GM04504 (cell line): ENCODE measurements at places on chromosomes 16 and 17.
A peak's percentile ranks its signal among the peaks of the same experiment; 100 is the strongest.

GRCh38 chr16:87310610-87311009 is 6.6 kb downstream of the C16orf95 start:
- no peak for DNase-seq

- DNase-seq = no peak
Observed at GRCh38 chr17:45432405-45433158, at the start of gene ARHGAP27. Gene ARHGAP27, minus strand, starts transcription at chr17:45432870. Its CDS starts 2,591 bp downstream, at chr17:45430279.

GRCh38 chr16:56389554-56389953 is 35.8 kb downstream of the AMFR start:
- peak; percentile 94 for DNase-seq

DNA sequence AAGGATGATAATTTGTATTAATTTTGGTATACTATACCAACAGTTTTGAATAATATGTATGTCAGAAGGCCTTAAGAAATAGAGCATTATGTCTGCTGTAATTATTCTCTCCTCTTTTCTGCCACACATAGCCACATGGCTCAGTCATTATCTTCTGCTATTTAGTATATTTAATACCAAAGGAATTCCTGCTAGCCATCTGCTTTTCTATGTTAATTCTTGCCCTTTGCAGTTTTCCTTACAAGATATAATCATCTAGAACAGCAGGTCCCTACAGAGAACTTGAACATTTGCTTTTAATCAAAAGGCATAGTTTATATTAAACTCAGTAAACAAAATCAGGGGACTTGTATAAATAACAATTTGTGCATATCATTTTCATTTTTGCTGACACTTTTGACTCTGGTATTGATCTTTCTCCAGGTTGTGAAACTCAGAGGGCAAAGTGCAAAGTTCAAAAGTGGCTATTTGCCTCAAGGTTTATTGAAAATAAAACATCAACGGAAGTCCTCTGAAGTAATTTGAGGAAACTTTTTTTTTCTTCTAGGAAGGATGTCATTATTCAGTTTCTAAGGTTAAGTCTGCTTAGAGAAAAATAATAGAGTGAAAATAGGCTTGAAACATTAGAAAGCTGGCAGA is 702.0 kb downstream of the KCNJ2 start:
- DNase-seq = no peak

DNA sequence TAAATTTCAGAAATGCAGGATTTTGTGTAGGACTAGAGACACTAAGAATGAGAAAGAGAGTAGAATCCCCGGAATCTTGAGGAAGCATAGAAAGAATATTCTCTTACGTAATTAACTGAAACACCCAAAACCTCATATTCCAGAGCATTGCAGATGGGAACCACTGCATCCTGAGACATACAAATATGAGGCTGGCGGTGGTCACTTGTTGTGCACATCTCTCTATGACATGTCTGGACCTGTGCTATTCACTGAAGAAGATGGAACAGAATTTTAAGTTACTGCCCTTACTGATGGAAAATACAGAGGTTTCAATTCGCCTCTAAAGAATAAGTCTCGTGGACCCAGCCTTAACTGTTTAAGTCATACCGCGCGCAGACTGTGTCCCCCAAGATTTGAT is 806 bp downstream of the RAD51C start:
- no peak for DNase-seq

- no peak for DNase-seq
Observed at GRCh38 chr17:6027342-6028024, 42.7 kb upstream of the WSCD1 start.

- DNase-seq = no peak
Observed at GRCh38 chr16:83117810-83118209, 491.0 kb downstream of the CDH13 start.

- DNase-seq = no peak
Observed at GRCh38 chr17:27269201-27269600, 24.7 kb upstream of the WSB1 start.

DNA sequence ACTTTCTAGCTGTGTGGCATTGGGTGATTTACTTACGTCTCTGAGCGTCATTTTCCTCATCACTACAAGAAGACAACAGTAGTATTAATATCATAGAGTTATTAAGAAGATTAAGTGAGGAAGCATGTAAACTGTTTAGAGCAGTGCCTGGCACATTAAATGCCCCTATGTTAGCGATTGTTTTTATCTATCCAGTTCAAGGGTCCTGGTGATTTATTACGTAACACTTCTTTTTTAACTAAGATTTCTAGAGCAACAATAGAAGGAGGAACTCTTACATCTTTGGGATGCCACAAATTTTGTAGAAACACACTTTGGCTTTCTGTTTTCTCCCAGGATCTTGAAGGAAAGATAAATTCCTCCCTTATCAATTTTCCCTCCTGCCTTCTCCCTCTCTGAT is 3.3 kb upstream of the GAS7 start:
- DNase-seq = no peak

GRCh38 chr17:142876-143784 is 5.8 kb downstream of the SCGB1C2 start:
- no peak for DNase-seq

GRCh38 chr17:2484876-2485275 is 26.8 kb downstream of the METTL16 start:
- no peak for DNase-seq

DNA sequence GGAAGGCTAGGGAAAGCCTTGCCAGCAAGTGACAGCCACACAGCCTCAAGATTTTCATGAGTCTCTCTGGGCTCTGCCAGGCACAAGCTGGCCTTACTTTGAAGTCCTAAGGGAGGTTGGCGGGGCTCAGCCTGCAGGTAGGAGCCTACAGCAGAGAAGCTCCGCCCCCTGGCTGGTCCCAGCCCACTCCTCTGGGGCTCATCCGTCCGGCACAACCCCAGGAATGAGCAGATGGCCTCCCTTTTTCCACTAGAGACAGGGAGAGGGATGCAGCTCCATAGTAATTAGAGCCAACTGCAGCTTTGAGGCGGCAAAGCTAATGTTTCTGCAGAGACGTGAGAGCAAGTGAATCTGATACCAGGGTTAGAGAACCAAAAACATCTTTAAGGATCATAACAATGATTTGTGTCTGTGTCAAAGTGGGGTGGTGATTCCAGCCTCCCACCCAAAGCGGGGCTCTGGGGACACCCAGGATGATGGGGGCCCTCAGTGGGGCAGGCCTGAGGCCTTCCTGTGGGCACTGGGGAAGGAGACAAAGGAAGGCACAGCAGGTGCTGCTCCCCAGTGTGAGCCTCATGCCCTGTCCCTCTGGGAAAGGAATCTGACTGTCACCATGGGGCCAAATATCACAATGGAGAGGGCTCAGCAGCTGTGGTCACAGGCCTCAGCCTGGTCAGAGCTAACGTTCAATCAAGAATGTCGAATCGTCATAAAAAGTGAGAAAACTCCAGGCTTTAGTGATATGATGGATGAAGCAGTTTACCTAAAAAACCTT is 61.5 kb downstream of the RBFOX3 start:
- no peak for DNase-seq

GRCh38 chr17:34892461-34893249 is 68.6 kb downstream of the CCT6B start:
- no peak for DNase-seq

DNA sequence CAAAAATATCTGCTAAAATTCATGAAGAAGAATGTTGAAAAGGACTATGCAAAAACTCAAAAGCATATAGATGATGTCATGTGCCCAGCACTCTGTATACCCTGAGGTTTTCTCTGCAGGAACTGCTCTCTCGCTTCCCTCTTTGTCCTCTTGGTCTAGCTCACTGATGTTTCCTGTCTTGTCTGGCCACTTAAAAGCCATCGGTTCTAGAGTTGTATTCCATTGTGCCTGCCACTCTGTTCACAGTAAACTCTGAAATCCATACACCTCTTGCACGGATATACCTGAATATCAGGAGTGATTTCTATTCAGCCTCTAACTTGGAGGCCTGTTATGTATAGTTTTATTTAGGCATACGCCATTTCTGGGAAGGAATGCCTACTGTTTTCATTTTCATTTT is 101.0 kb upstream of the CNTNAP4 start:
- no peak for DNase-seq

- no peak for DNase-seq
Observed at GRCh38 chr17:80937462-80938381, 53.9 kb upstream of the CHMP6 start.

DNA sequence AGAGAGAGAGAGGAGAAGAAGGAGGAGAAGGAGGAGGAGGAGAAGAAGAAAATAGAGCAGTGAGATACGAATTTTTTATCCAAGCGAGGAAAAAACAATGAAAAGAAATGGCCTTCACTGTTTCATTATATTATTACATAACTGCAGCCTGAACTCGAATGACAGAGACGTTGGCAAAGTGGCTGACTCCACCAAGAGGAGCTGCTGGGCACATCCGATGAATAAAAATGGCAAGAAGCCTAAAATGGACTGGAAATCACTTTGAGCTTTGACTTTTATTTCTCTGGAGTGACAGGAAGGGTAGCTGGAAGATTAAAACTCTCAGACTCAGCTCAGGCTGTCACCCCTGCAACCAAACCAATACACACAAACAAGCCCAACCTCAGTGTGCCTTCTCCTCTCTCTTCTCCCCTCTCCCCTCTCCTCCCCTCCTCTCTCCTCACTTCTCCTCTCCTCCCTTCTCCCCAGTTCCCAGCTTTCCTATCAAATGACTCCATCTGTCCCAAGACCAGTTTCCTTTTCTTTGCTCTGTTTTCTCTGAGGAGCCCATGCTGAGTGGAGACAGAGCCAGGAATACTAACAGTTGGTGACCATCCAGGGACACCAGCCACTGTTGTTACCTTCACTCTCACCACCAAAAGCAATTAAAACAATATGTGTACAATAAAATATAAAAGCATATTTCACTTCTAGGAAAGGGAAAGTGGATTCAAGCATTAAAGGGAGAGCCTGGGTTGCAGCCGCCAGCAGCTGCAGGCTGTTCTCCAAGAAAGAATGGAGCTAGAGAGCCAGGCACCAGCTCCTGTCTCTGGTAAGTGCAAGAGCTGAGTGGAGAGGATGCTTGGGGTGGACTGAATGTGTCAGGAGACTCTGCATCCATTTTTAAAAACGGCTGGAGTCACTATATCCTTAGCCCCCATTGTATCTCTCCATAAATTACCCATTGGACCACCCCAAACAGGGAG is 51.2 kb downstream of the SOX9 start:
- no peak for DNase-seq

- DNase-seq = no peak
Observed at GRCh38 chr17:16272111-16272840, 55.3 kb downstream of the PIGL start.

GRCh38 chr16:87828907-87829621 is 40.2 kb downstream of the SLC7A5 start:
- no peak for DNase-seq

DNA sequence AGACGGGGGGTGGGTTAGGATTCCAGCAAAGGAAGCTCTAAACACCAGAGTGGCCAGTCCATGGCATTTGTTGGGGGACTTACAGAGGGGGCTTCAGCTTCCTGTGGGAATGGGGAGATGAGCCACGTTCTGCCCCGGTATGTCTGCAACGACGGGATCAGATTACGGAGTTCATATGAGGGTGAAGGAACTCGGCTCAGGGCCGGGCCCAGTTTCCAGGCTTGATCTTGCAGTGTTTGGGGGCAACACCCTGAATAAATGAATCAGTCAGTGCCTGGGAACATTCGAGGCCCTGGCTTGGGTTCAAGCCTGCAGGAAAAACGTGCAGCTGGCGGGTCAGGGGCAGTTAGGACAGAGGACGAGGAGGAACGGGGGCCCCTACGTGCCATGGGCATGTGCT is 54.0 kb downstream of the JPH3 start:
- DNase-seq = no peak

GRCh38 chr17:67503739-67504138 is 126.7 kb downstream of the PITPNC1 start:
- DNase-seq = no peak

DNA sequence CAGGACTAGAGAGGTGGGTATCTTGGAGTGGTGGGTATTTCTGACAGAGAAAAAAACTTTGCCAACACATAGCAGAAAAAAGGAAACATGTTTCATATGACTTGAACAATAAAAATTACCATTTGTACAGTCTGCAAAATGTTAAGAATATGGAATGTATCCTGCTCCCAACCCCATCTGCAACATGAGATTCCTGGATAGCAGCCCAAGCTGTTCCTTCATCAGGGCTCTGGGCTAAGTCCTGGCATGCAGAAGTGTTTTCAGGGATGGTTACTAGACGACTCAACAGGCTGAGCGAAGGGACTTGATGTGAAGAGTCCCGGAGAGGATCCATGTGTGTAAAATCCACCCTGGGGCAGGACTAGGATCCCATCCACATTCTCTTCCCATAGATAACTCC is 121.0 kb upstream of the IRX3 start:
- peak; percentile 42 for DNase-seq

DNA sequence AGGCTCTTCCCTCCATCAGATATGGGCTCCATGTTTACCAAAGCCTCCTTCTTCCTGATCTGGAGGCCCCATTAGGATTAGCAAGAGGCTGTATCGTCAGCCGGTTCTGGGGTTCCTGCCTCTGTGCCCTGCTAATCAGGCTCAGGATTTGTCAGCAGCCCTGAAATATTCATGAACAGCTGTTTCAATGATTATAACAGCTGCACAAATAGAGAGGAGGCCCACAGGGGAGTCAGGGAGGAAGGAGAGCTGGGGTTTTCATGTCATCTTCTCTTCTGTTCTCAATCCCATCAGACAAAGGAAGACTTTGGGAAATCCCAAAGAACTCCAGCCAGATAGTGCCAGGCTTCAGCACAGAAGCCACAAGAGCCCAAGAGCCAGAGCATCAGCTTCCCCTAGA is 72.3 kb upstream of the MMP2 start:
- DNase-seq = no peak

DNA sequence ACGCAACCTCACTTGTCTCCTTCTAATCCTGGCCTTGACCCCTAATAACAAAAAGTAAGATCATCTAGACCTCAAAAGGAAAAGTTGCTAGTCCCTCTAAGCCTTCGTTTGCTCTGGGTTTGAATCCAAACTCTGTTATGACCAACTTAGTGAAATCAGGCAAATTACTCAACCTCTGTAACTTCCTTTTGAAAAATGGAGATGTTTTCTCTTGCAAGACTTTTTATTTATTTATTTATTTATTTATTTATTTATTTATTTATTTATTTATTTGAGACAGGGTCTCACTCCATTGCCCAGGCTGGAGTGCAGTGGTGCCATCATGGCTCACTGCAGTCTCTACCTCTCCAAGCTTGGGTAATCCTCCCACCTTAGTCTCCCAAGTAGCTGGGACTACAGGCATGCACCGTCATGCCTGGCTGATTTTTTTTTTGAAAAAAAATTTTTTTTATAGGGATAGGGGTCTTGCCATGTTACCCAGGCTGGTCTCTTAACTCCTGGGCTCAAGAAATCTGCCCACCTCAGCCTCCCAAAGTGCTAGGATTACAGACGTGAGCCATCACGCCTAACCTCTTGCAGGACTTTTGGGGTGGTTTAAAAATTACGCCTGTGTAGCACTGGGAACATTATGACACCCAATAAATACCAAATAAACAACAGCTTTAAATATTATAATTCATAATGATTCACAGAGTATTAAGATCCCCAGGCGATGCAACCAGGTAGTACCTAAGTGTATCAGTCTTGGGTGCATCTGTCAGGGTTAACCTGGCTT is 63.4 kb downstream of the PITPNC1 start:
- DNase-seq = no peak

GRCh38 chr17:48047113-48047740 is 932 bp upstream of the NFE2L1 start:
- DNase-seq = no peak
